ENCODE measurements at places on chromosomes 6 and 20. TPM values are rescaled to one million over a fixed set of nuclear protein-coding genes. Genes with fewer than 3 reads are reported as not detected.

Gene PPP2R5D
- total RNA-seq, result 49.1 TPM

Gene ALDH8A1
- 0.75 TPM for total RNA-seq

Gene SAPCD1
- 14.5 TPM for total RNA-seq

Gene C20orf141
- total RNA-seq, result not detected

Gene GCNT2
- 0.79 TPM for total RNA-seq

Gene GNAS-AS1
- not detected for total RNA-seq

Gene HLA-DOB
- 4.2 TPM for total RNA-seq

Gene CALHM6
- 20.6 TPM for total RNA-seq

Gene TCP11
- not detected for total RNA-seq

Gene NRSN1
- not detected for total RNA-seq

All from natural killer cell (primary cell).